Bladder microvascular endothelial cell (primary cell): ENCODE measurements at places on chromosomes 3 and 15. TPM values are rescaled to one million over a fixed set of nuclear protein-coding genes. Genes with fewer than 3 reads are reported as not detected.

THRB gene
- total RNA-seq = under 0.01 TPM in 2 replicates

GOLGA6L7 gene
- total RNA-seq = not detected in 2 replicates

PLD1 gene
- 36.4 and 98.1 TPM in 2 replicates for total RNA-seq

RAD51 gene
- total RNA-seq = 9.6 and 9.9 TPM in 2 replicates

HRH1 gene
- 7.4 and 11.9 TPM in 2 replicates for total RNA-seq

CFAP92 gene
- 0.16 and 0.69 TPM in 2 replicates for total RNA-seq

PLS1 gene
- 0.16 and 1.8 TPM in 2 replicates for total RNA-seq

GAP43 gene
- not detected in 2 replicates for total RNA-seq

CNTN3 gene
- total RNA-seq = 0.44 TPM in 1 of 2 replicates, not detected in the other

CAND2 gene
- 2.1 and 2.8 TPM in 2 replicates for total RNA-seq

PLXNA1 gene
- 7.8 and 39.3 TPM in 2 replicates for total RNA-seq

CERS3 gene
- total RNA-seq = not detected in 2 replicates

ABI3BP gene
- 1.5 and 17.4 TPM in 2 replicates for total RNA-seq
